Activated CD8-positive, alpha-beta memory T cell treated with anti-CD3 and anti-CD28 coated beads, Interleukin-2, amount 50 U/mL, for 48 hours (primary cell): ENCODE measurements at places on chromosomes 1 and 21.

DNA sequence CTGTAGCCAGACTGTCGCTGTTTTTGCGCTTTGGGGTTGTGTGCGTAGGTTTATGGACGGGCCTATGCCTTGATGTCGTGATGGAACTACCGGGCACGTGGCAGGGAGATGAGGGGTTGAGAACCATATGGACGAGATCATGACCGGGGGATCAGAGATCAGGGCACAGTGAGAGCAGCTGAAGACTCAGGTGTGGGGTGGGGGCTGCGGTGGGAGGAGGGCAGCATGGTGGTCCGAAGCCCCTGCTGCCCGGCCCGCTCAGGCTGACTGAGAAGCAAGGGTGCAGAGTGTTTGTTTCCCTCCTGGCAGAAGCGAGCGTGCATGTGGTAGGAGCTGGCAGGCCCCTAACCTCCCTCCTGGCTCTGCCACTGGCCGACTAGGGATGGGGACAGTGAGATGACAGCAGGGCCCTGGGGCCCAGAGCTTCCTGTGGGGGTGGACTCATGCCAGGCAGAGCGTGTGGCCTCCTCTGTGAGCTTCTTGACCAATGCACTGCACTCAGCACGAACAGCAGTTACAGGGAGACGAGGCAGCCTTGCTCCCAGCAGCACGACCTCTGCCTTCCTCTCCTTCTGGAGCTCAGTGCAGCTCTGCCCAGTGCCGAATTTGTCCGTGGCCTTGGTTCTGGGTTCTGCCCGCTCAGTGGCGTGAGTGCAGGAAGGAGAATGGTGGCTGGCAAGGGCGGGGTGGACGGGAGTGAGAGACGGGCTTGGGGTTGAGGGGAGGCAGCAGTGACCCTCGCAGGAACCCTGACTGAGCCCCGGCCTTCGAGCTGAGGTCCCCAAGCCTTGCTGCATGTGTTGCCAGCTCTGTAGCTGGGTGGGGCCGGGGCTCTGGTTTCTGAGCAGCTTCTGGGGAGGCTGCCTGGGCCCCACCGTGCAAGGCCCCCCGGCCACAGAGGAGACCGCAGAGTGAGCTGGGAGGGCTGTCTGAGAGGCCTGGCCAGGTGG is 22.2 kb upstream of the LRRC3 start:
- DNase-seq = peak; percentile 22

DNA sequence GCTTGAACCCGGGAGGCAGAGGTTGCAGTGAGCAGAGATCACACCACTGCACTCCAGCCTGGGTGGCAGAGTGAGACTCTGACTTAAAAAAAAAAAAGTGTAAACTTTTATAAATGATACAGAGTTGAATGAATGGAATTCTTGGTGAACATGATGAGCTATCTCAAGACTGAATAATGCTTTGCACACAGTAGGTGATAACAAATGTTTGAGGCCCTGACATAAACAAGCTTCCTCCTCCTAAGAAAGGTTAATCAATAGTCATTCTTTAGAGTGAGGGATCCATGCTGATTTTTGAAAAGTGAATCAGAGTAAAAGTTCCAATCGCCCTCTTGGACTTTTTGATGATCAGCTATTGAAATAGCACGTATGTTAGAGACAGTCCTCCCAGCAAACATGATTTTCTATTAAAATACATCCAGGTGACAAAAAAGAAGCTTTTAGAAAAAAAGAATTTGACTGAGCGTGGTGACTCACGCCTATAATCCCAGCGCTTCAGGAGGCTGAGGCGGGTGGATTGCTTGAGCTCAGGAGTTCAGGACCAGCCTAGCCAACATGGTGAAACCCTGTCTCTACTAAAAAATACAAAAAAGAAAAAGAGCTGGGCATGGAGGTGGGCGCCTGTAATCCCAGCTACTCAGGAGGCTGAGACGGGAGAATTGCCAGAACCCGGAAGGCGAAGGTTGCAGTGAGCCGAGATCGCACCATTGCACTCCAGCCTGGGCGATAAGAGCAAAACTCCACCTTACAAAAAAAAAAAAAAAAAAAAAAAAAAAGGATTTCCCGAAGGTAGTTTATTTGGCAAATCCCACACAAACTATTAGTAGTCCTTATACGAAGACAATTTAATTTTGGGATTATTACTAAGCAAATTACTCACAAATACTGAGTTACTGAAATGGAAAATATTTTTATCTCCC is 181.8 kb downstream of the NFIA start:
- DNase-seq = no peak

- peak; percentile 40 for DNase-seq
These were observed 15.1 kb downstream of the PRMT2 start for GRCh38 chr21:46650476-46651098.

- DNase-seq = no peak
These were observed 356.3 kb downstream of the PLPP3 start for GRCh38 chr1:56222914-56223540.

DNA sequence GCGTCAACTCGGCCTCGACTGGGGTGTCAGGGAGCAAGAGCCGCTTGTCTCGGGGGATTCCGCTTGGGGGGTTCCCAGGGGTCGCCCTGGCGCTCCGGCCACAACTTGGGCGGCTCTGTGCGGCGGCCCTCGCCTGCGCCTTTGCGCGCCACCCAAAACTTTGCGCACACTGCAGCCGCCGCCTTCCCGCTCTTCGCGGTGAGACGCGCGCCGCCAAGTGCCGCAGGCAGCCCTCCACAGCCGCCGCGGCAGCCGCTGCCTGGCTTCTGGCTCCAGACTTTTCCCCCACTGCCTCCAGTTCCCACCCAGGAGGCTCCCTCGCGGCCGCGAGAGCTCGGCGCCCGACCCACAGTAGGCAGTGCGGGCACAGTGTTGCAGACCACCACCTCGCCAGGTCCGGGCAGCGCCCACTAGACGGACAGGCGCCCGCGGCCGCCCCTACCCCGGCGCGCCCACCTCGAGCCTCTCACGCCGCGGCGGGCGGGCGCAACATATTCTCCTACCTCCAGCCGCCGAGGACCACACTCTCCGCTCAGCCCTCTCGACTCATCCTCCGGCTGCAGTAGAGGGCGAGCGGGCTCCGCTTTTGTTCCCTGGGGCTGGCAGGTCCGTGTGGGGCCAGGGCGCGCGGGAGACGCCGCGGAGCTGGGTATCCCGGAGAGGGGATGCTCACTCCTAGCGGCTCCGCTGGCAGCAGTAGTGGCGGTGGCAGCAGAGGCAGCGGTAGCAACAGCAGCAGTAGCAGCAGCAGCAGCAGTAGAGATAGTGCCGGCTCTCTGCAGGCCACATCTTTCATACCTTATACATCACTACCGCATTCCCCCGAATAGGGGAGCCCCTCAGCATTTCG is 296.6 kb downstream of the OMA1 start:
- peak; percentile 50 for DNase-seq
